ENCODE measurements at places on chromosomes 7 and 10. TPM values are rescaled to one million over a fixed set of nuclear protein-coding genes. Genes with fewer than 3 reads are reported as not detected.

DNA sequence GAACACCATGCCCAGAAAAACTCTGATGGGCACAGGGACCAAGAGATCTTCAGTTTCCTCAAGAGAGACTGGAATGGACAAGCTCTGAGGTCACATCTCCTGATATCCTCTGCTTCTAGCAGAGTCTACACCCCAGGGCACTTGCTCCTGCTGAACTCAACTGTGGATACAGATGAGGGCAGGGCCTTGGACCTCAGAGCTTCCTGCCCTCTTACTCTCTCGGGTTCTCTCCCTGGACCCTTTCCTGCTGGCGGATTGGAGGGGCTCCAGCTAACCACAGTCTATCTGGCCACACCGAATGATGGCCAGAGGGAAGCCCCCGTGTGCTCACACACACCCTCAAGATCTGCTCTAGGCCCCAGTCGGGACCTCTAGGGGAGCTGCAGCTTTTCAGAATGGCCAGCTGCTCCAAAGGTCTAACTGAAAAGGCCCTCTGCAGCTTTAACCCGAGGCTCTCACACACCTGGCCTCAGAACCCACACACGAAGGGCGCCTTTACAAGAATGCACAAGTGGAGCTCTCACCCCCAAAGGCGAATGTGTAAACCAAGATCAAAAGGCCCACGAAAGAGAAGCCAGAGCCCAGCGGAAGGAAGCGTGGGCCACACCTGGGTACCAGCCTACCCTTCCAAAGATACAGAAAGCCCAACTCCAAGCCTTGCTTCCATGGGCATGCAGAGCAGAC is 65.5 kb downstream of the FAM53B start:
- no peak for DNase-seq

DNA sequence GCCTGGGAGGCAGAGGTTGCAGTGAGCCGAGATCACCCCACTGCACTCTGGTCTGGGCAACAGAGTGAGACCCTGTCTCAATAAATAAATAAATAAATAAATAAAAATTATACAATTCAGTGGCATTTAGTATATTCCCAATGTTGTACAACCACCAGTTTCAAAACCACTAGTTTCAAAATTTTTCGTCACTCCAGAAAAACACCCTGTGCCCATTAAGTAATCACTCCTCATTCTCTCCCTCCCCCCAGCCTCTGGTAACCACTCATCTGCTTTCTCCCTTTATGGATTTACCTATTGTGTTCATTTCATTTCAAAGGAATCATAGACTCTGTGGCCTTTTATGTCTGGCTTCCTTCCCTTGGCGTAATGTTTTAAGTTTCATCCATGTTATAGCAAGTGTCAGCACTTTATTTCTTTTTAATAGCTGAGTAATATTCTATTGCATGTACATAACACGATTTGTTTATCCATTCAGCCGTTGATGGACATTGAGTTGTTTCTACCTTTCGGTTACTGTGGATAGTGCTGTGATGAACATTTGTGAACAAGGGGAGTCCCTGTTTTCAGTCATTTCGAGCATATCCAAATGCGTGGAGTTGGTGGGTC is 29.4 kb upstream of the GOLGA7B start:
- DNase-seq, result no peak

- DNase-seq, result no peak
These were observed 33.7 kb downstream of the AP5Z1 start for GRCh38 chr7:4809091-4809591.

GRCh38 chr10:78566284-78567111 is 502.3 kb upstream of the ZMIZ1 start:
- DNase-seq, result no peak

- no peak for DNase-seq
These were observed 65.7 kb downstream of the VSTM4 start for GRCh38 chr10:49049660-49050059.

- DNase-seq, result no peak
These were observed 264.3 kb downstream of the RNLS start for GRCh38 chr10:88318803-88319202.

- DNase-seq, result peak; percentile 55
These were observed 68.6 kb downstream of the C7orf25 start for GRCh38 chr7:42843205-42843800.

The GDF2 gene
- total RNA-seq, result not detected

The GDF10 gene
- total RNA-seq, result not detected

The DRGX gene
- total RNA-seq, result 17.8 TPM

The SPDYE8 gene
- not detected for total RNA-seq

Measured in SJCRH30 (cell line).